Urinary bladder (tissue), 4 donors: ENCODE measurements at places on chromosomes 5 and 9. TPM values are rescaled to one million over a fixed set of nuclear protein-coding genes. Genes with fewer than 3 reads are reported as not detected.

DNA sequence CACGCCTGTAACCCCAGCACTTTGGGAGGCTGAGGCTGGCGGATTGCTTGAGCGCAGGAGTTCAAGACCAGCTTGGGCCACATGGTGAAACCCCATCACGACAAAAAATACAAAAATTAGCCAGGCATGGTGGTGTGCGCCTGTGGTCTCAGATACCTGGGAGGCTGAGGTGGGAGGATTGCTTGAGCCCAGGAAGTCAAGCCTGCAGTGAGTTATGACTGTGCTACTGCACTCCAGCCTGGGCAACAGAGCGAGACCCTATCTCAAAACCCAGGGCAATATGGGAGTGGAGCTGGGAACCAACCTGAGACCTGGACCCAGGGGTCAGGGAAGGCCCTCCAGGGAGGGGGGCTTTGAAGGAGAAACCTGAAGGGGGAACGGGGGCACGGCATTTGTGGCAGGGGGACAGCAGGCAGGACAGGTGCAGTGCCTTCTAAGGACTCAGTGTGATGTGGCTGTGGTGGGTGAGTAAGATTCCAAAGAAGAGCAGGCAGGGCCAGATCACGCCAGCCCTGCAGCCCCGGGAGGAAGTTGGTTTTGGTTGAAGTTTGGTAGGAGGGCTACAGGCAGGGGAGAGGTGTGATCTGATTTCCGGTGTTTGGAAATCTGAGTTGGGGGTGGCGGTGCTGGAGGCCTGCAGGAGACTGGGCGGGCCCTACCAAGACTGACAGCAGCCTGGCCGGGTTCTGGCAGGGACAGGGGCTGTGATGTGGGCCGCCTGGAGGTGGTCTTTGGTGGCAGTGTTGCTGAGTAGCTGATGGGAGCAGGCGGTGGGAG, 46.2 kb downstream of the NTNG2 start:
- DNase-seq = no peak

Gene PCDHB4
- total RNA-seq = 3.8 TPM

- DNase-seq = no peak
Observed at GRCh38 chr5:32304622-32305021, 8.1 kb downstream of the MTMR12 start.

- DNase-seq = no peak
Observed at GRCh38 chr9:83960991-83961390, 19.0 kb downstream of the HNRNPK start.

Gene CAMLG
- total RNA-seq = 44.0 TPM

DNA sequence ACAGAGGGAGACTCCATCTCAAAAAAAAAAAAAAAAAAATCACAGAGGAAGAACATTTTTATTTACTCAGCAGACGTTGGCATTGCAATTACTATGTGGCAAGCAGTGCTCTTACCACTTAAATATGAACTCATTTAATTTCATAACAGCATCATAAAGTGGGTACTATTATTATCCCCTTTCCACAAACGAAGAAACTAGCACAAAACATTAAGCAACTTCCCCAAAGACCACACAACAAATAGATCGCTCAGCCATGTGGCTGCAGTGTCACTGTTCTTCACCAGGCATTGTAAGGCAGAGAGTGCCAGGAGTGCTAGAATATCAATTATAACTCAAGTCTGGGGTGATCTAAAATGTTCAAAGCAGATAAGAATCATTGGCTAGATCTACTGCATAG, 69.8 kb upstream of the PLPP6 start:
- DNase-seq = no peak

GRCh38 chr5:61263072-61263471, 69.0 kb upstream of the ZSWIM6 start:
- no peak for DNase-seq
